ENCODE measurements at places on chromosomes 12 and 14. TPM values are rescaled to one million over a fixed set of nuclear protein-coding genes. Genes with fewer than 3 reads are reported as not detected.

CLEC9A gene
- total RNA-seq: not detected

ANKRD33 gene
- not detected for total RNA-seq

PLA2G1B gene
- total RNA-seq: not detected

KRT2 gene
- total RNA-seq: not detected

EPYC gene
- total RNA-seq: not detected

ARMH4 gene
- 8.0 TPM for total RNA-seq

PRR13 gene
- 12.1 TPM for total RNA-seq

ATL1 gene
- 0.98 TPM for total RNA-seq

IL31 gene
- not detected for total RNA-seq

TAS2R43 gene
- total RNA-seq: not detected

CLEC4C gene
- not detected for total RNA-seq

PDE3A gene
- total RNA-seq: 32.4 TPM

TAS2R9 gene
- total RNA-seq: not detected

CLEC2D gene
- total RNA-seq: 0.60 TPM

RTRAF gene
- total RNA-seq: 48.1 TPM

FBRSL1 gene
- total RNA-seq: 1.4 TPM

SAMD15 gene
- 2.0 TPM for total RNA-seq
